Myocyte (in vitro differentiated cells): ENCODE measurements at places on chromosomes 4 and X.
A peak's percentile ranks its signal among the peaks of the same experiment; 100 is the strongest.

- peak; percentile 86 for DNase-seq
Observed at GRCh38 chr4:77818073-77818601, 1.0 kb downstream of the CNOT6L start.

GRCh38 chr4:96691521-96691920, 851.6 kb downstream of the PDHA2 start:
- DNase-seq: no peak

GRCh38 chr4:13782231-13782630, 154.7 kb upstream of the BOD1L1 start:
- DNase-seq: no peak

DNA sequence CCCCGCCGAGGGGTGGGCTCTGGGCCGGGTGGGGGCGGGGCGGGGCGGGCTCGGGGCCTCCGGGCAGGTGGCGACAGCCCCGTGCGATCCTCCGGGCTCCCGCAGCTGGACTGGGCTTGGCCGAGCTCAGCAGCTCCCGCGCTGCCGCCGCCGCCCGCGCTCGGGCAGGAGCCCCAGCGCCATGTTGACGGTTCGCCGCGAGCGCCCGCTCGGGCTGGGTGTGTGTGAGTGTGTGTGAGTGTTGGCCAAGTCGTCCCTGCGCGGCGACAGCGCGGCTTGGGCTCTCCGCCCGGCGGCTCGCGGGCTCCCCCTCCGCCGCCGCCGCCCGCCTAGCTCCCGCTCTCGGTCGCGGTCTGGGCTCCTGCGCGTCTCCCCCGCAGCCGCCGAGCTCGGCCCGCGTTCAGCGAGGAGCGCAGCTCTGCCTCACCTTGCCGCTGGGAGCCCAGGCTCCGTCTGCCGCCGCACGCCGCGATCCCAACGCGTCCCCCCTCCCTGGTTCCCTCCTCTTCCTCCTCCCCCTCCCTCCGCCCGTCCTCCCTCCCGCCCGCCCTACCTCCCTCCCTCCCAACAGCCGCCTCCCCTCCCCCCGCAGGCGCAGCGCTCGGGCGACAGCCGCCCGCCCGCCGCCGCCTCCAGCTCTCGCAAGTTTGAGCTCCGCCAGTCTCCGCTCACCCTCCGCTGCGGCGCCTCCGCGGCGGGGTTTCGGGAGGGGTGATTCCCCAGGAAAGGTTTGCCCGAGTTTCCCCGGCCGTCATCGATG, at the start of gene BCOR:
Gene BCOR, minus strand, starts transcription at position 455 of the 760 bp plus-strand sequence. CDS start 20,029 bp downstream, outside the sequence.
- DNase-seq: peak; percentile 61

DNA sequence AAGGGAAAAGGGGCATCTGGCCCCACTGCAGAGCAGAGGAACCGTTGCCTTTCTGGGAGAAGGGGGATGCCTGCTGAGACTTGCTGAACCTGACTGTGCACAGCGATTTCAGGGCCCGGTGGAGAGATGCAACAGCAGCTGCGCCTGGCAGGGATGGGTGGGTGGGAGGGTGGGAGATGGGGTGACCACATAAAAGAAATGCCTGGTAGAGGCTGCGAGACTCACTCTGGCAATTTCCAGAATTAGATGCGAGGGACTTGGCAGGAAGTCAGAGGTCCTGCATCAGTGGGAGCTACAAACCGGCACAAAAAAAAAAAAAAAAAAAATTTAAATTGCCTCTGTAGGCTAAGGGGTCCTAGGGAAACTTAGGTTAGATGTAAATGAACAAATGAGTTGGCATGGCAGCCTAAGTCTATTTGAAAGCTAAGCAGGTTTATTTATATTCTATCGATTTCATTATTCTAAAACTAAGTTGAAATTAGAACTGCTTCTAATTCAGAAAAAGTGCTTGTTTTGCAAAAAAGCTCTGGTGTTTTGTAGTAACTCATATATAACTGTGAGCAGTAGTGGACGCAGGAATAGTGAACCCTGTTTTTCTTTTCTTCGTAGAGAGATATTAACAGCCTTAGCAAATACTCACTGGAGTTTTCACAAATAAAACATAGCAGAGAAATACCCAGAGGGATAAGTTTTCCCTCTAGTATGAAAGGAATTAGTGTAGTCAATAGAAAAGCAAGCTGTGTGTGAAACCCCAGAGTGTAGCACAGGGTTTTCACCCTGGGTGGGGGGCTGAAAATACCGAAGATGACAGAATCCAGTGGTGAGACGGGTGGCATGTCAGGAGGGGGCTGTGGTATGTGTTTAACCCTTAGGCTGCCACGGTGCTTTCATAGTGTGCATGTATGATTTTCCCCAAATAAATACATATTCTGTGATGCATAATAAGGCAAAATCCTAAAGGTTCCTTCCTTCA, 130.1 kb downstream of the EGF start:
- DNase-seq: no peak
